Caco-2 (cell line): ENCODE measurements at places on chromosomes 11 and 22. TPM values are rescaled to one million over a fixed set of nuclear protein-coding genes. Genes with fewer than 3 reads are reported as not detected.

MS4A3 gene
- total RNA-seq = not detected in 2 replicates

DNA sequence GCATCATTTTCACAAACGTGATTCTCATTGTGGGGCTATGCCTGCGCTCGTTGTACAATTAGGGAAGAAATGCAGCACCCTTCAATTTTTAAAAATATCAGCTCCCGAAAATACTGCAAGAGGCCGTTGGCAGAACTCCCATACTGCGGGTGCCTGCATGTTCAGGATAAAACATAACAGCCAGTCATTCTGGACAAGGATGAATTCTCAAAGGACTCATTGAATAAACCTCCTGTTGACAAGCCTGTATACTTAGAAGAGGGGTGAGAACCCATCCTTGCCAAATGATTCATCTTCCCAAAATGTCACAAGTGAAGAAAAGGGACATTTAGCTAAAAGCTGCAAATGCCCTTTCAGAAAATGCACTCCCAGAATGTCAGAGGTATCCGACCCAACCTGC, 141.9 kb downstream of the CSNK2A3 start:
- DNase-seq = no peak

DNA sequence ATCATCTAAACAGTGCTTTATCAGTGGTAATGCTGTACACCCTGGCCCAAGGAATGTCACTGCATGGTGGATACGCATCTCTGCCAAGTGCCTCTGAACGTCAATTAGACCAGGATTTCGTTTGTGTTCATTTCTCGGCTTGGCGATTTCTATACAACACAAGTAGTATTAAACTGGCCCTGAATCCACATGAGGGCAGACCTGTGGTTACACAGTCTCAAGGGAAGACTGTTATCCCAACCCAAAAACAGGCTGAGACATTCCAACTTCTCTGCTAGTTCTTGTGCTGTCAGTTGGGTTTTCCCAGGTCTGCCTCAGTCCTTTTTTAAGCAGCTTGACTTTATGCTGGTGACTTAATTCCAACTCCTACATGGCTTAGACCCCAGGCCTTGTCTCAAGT, 58.1 kb downstream of the HIRA start:
- no peak for DNase-seq

- DNase-seq = no peak
Observed at GRCh38 chr11:125952973-125953372, 7.1 kb downstream of the VSIG10L2 start.

DNA sequence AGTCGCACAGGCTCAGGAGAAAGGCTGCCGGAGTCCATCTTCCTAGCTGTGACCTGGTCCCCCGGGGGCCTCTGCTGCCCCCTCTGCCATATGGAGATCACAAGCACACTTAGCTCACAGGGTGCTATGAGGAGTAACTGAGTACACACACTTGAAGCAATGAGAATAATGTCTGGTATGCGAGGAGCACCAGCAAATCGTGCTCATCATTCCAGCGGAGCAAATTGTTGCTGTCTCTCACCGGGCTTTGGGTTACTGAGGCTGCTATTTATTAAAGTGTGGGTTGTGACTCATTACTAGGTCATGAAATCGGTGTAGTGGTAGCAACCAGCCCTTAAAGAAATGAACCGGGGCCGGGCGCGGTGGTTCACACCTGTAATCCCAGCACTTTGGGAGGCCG, 48.1 kb upstream of the EIF3D start:
- no peak for DNase-seq

APOA4 gene
- 1.8 and 3.3 TPM in 2 replicates for total RNA-seq

ZNF215 gene
- total RNA-seq = not detected in 2 replicates

- no peak for DNase-seq
Observed at GRCh38 chr11:92644595-92645445, 324.6 kb upstream of the MTNR1B start.

KIRREL3 gene
- total RNA-seq = not detected in 2 replicates

- DNase-seq = peak; percentile 84
Observed at GRCh38 chr22:43388420-43388851, 23.4 kb upstream of the MPPED1 start.

GRCh38 chr11:28983780-28984179, 875.6 kb downstream of the METTL15 start:
- no peak for DNase-seq

CSNK2A3 gene
- total RNA-seq = 0.75 and 1.2 TPM in 2 replicates

DNA sequence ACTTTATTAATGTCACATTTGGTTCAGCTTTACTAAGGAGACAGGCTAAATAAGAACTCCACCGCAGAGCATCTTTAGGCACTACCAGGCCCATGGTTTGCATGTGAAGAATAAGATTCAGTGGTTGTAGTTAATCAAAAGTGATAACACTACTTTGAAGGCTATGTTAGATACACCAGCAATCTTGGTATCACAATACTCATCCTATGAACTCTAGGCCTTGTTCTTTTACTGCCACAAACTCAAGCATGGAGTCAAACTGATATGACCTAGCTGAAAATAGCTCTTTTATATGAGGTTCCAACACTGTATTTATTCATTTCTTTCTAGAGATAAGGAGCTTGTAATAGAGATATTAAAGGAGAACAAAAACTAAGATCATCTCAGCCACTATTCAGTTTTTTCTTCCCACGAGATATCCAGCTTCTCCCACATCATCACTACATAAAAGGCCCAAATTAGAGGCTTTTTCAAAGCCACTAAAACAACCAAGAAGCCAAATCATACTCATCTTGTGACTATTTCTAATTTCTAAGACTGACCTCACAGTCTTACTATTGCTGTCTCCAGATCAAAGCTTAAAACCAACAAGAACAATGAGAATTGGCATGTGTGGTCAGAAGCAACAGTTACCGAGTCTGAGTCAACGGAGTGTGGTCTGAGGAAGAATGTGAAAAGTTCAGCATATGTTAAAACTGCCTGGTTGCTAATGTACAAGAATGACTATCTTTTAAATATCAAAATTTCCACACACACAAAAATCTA, 25.1 kb upstream of the GUCY1A2 start:
- no peak for DNase-seq

DNA sequence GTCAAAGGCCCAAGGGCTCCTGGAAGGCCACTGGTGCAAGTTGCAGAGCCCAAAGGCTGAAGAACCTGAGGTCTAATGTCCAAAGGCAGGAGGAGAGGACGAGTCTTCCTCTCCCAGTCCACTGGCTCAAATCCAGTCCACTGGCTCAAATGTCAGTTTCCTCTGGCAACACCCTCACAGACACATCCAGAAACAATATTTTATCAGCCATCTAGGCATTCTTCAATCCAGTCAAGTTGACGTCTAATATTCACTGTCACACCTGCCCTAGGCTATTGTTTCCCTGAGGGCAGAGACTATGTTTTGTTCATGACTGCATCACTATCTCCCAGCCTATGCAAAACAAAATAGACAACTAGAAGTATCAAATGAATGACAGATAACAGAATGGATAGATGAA, 148.1 kb downstream of the SPON1 start:
- DNase-seq = no peak

SCUBE2 gene
- 3.1 and 3.2 TPM in 2 replicates for total RNA-seq

- no peak for DNase-seq
Observed at GRCh38 chr11:88354912-88355311, 17.4 kb upstream of the CTSC start.

MSANTD4 gene
- total RNA-seq = 24.2 and 25.7 TPM in 2 replicates

PLA2G3 gene
- total RNA-seq = not detected in 2 replicates

DNA sequence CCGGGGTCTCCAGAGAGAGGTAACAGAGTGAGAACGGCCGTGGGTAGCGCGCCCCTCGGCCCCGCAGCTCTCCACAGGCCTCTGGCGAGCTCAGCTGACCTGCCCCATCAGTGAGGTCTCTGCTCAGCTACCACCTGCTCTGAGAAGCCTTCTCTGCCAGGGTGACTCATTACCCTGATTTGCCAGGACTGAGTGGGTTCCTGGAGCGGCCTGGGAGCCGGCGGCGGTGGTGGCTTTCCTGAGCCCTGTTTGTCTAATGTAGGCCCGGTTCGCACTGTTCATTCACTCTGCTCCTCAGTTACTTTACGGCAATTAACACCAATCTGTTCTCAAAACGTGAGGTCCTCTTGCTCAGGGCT, 351.0 kb upstream of the B3GAT1 start:
- DNase-seq = no peak

GRCh38 chr11:15874704-15875103, 481.6 kb downstream of the SOX6 start:
- DNase-seq = no peak

ADAMTS8 gene
- total RNA-seq = not detected in 2 replicates

OVOL1 gene
- 19.5 and 21.2 TPM in 2 replicates for total RNA-seq

- DNase-seq = no peak
Observed at GRCh38 chr11:79189055-79189454, 251.8 kb downstream of the TENM4 start.

DNA sequence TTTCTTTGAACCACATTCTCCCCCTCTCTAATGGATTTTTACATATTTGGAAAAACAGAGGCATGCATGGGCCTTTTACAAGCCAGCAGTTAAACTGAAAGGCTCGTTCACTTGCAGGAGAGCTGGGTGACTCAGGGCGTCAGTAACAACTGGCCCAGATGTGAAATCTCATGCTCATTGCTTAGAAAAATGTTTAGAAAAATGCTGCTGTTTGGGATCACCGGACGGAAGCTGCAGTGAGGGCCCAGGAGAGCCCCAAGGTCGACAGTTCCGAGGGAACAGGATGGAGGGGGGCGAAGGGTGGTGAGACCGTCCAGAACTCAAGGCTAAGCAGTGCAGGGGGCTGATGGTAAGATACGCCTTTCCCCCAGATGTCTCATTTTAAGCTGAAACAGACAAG, 41.7 kb upstream of the SMTN start:
- no peak for DNase-seq

DNA sequence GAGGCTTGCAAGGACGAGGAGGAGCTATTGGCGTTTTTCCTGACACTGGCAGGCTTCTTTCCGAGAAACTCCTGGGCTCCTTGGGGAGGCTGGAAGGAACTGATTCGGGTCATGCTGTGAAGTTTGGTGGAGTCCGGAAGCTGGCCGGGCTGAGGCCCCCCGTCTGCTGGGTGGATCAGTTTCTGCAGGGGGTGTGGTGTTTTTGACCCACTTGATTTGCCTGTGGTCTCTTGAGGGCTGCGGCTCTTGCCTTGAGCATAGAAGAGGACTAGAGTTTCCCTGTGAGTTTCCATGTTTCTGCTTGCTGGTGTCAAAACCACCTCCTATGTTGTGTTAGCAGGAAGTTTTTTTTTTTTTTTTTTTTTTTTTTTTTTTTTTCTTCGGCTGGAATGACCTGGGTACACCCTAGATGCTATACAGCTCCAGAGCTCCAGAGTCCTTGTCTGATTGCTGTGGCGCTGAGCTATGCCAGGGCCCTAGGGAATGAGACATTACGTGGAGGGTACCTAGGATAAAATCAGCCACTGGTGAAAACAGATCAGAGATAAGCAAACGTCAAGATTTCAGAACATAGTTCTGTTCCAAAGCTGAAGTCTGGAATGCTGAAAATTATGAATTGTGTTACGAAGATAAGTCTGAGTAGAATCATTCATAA, 728 bp downstream of the TBC1D22A start:
- DNase-seq = no peak
